ENCODE measurements at places on chromosomes 11 and 22. TPM values are rescaled to one million over a fixed set of nuclear protein-coding genes. Genes with fewer than 3 reads are reported as not detected.

DNA sequence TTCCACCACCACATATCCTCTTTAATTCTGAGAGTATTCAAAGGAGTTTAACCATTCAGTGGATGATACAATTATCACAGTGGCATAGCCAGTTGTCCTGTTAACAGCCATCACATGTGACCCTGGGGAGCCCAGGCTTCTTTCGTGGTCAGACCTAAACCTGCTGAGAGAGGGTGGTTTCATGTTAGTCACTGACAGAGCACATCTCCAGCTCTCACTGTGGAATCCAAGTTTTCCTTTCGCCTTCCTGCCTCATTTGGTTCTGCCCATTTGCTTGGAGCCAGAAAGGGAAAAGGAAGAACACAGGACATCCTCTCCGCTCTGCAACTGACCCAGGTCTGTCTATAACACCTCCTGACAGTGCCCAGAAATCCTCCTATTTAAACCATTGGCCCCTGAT lies 60.4 kb downstream of the MCHR1 start:
- H3K36me3 ChIP-seq: no peaks in the 10 kb centered on the region
- H3K27ac ChIP-seq: no peak overlapping the region
- no peak for DNase-seq
- H3K4me3 ChIP-seq: no peak overlapping the region
- peaks cover 5% of the 10 kb centered on the region for H3K4me1 ChIP-seq

DNA sequence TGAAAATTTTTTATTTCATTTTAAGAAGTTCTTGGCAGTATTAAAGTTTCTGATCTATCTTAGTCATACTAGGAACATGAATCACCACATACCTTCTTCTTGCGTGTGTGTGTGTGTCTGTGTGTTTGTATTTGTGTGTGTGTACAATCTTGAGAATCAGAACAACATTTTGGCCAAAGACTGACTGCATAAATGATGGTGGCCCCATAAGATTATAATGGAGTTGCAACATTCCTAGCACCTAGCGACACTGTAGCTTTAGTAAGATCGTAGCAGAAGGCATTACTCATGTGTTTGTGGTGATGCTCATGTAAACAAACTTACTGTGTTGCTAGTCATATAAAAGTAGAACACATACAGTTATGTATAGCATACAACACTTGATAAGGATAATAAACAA lies 205.4 kb downstream of the FAM76B start:
- H3K4me1 ChIP-seq: peaks cover 2% of the 10 kb centered on the region
- DNase-seq: no peak
- no peak overlapping the region for H3K4me3 ChIP-seq

- H3K4me1 ChIP-seq: peaks cover 18% of the 10 kb centered on the region
- H3K27me3 ChIP-seq: no peaks in the 10 kb centered on the region
- peaks cover 12% of the 10 kb centered on the region for H3K36me3 ChIP-seq
- no peak overlapping the region for H3K4me3 ChIP-seq
- no peak overlapping the region for H3K27ac ChIP-seq
- DNase-seq: no peak
Measured at GRCh38 chr11:7592711-7593110, 78.9 kb downstream of the PPFIBP2 start.

DNA sequence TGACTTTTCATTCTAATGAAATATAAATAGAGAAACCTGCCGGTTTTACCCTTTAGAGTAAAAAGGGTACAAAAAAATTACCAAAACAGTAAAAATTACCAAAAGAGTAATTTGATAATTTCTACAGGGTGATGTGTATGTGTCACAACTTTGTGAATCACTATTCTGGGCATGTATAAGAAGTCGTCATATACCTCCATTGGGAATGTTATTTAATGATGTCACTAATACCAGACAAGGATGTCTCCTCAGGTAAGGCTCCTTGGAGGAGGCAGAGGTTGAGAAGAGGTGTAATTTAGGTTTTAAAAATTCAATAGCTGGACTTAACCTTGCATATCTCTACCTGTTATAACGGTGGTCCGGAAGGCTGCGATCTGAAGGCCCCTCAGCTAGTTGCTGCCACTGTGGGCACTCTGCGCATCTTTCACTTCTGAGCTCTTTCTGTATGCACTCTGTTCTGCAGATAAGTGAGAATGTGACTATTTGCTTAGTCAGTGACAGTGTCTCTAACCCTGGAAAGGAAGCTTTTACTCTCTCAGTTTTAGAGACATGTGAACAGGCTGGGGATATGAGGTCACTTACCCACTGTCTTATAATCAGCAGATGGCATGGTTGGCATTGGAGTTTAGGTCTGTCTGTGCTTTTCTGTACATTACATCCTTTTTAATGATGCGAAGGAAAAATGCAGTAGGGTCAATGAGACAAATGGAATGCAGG lies 987 bp upstream of the NCR3LG1 start:
- H3K36me3 ChIP-seq: peaks cover 7% of the 10 kb centered on the region
- DNase-seq: no peak
- peak overlapping the region; percentile 69 for H3K4me3 ChIP-seq
- peaks cover 31% of the 10 kb centered on the region for H3K4me1 ChIP-seq
- peaks cover 31% of the 10 kb centered on the region for H3K27me3 ChIP-seq

DNA sequence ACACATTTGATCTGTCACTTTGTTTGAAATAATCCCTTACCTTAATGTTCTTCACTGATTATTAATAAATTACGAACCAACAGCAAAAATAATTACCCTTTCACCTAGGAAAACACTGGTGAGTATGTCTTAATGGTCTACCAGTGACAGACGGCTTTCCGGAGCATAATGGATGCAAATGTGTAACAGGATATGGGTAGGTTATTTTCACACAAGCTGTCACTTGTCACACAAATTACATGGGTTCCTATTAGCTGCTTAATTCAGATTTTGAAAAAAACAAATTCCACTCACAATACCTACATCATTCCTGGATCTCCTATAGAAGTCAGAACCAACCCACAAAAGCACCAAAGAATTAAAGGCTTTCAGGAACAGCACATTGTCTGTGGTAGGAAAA lies 127.9 kb downstream of the WT1 start:
- H3K4me1 ChIP-seq: no peaks in the 10 kb centered on the region
- no peaks in the 10 kb centered on the region for H3K27me3 ChIP-seq
- H3K4me3 ChIP-seq: no peak overlapping the region
- H3K27ac ChIP-seq: no peak overlapping the region
- DNase-seq: no peak
- H3K36me3 ChIP-seq: no peaks in the 10 kb centered on the region

- H3K36me3 ChIP-seq: no peaks in the 10 kb centered on the region
- H3K4me1 ChIP-seq: no peaks in the 10 kb centered on the region
- no peaks in the 10 kb centered on the region for H3K27me3 ChIP-seq
- no peak for DNase-seq
Measured at GRCh38 chr11:9823439-9823838, 159.6 kb downstream of the SWAP70 start.

DNA sequence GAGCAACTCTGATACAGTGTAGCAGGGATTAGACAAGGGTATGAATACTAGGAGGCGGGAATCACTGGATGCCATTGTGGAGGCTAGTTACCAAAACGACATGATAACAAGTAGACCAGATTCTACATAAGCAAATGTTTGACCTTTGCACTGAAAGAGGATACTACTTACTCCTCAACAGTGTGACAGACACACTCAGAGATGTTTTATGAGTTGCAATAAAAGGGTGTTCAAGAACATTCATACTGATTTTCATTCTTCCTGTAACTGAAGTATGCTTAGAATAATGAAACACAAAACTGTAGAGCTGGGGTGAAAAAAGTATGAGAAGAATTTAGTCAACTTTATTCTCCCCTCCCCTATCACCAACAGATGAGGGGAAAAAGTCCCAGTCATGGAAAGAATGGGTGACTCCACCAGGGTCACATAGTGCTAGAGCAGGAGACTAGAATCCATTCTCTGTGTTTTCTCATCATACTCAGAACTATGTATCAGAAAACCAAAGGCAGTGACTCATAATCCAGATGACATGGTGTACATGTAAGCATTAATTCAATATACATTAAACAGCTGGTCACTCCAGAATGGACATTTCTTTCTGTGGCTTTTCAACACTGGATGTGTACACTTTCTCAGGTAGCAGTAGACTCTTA lies 32.8 kb downstream of the ARHGAP20 start:
- H3K4me1 ChIP-seq: no peaks in the 10 kb centered on the region
- no peak for DNase-seq
- H3K27me3 ChIP-seq: peaks cover 7% of the 10 kb centered on the region
- no peak overlapping the region for H3K27ac ChIP-seq
- H3K4me3 ChIP-seq: no peak overlapping the region
- no peaks in the 10 kb centered on the region for H3K36me3 ChIP-seq

- peak overlapping the region; percentile 43 for H3K27ac ChIP-seq
- peak overlapping the region; percentile 83 for H3K4me3 ChIP-seq
- H3K36me3 ChIP-seq: peaks cover 4% of the 10 kb centered on the region
- H3K4me1 ChIP-seq: peaks cover 31% of the 10 kb centered on the region
Measured at GRCh38 chr11:118530180-118530682, 761 bp upstream of the TMEM25 start.

GRCh38 chr11:12249590-12250260 lies 127.6 kb upstream of the PARVA start:
- H3K27ac ChIP-seq: no peak overlapping the region
- no peaks in the 10 kb centered on the region for H3K27me3 ChIP-seq
- H3K36me3 ChIP-seq: peaks cover 2% of the 10 kb centered on the region
- DNase-seq: no peak
- no peak overlapping the region for H3K4me3 ChIP-seq

- H3K27ac ChIP-seq: no peak overlapping the region
- no peaks in the 10 kb centered on the region for H3K4me1 ChIP-seq
- peaks cover 11% of the 10 kb centered on the region for H3K27me3 ChIP-seq
- DNase-seq: no peak
- H3K36me3 ChIP-seq: no peaks in the 10 kb centered on the region
- H3K4me3 ChIP-seq: no peak overlapping the region
Measured at GRCh38 chr11:86869531-86869930, 69.2 kb downstream of the PRSS23 start.

- no peak overlapping the region for H3K27ac ChIP-seq
- H3K36me3 ChIP-seq: peaks cover 3% of the 10 kb centered on the region
- H3K4me3 ChIP-seq: no peak overlapping the region
- H3K27me3 ChIP-seq: peaks cover 3% of the 10 kb centered on the region
Measured at GRCh38 chr22:45428391-45429385, 15.2 kb downstream of the RIBC2 start.

DNA sequence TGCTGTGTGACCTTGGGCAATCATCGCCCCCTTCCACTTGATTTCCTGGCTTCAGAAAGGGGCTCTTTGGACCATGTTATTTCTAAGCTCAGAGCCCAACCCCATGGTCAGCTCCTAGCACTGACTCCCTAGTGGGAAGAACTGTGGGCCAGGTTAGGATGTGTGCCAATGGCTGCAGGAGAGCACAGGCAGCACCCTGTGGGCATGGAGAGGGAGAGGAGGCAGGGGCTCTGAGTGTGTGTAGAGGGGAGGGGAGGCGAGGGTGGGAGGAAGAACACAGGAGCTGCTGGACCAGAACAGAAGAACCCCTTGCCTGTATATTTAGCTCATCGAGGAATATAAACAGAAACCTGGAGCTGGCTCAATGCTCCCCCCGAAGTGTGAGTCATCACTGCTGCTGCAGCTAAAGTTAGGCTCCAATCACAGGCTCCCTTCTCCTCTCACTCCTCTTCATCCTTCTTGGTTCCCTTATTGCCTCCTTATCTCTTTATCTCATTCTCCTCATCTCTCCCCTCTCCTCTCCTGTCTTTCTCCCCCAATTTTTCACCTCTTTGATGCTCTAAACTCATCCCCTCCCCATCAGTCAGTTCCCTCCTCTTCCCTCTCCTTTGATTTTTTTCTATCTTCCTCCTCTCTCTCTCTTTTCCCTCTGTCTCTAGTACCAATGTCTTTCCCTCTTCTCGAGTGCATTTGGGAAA lies 14.5 kb upstream of the RPS19BP1 start:
- H3K4me3 ChIP-seq: no peak overlapping the region
- H3K4me1 ChIP-seq: peaks cover 18% of the 10 kb centered on the region
- no peak overlapping the region for H3K27ac ChIP-seq
- peaks cover 40% of the 10 kb centered on the region for H3K27me3 ChIP-seq
- no peak for DNase-seq
- no peaks in the 10 kb centered on the region for H3K36me3 ChIP-seq

DNA sequence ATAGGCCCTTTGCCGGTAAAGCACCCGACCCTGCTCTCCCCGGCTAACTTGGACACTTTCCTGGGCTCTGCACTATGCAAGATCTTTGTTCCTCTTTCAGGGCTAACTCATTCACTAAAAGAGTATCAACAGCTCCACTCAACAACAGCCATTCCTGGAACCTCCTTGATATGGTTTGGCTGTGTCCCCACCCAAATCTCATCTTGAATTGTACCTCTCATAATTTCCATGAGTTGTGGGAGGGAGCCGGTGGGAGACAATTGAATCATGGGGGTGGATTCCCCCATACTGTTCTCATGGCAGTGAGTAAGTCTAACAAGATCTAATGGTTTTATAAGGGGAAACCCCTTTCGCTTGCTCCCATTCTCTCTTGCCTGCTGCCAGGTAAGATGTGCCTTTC lies 330.0 kb downstream of the TENM4 start:
- no peaks in the 10 kb centered on the region for H3K36me3 ChIP-seq
- no peak overlapping the region for H3K4me3 ChIP-seq
- no peak for DNase-seq
- H3K27ac ChIP-seq: no peak overlapping the region
- H3K4me1 ChIP-seq: no peaks in the 10 kb centered on the region

DNA sequence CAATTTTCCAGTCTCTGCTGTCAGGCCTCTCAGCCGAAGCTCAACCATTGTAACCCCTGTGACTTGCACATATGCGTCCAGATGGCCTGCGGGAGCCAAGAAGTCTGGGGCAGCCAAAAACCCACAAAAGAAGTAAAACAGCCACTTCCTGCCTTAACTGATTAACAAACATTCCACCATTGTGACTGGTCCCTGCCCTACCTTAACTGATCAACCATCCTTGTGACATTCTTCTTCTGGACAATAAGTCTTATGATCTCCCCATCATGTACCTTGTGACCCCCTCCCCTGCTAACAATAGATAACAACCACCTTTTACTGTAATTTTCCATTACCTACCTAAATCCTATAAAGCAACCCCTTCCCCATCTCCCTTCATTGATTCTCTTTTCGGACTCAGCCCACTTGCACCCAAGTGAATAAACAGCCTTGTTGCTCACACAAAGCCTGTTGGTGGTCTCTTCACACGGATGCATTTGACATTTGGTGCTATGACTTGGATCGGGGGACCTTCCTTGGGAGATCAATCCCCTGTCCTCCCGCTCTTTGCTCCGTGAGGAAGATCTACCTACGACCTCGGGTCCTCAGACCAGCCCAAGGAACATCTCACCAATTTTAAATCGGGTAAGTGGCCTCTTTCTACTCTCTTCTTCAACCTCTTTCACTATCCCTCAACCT lies 1.3 kb upstream of the NDUFC2 start:
- no peak for DNase-seq
- peaks cover 18% of the 10 kb centered on the region for H3K36me3 ChIP-seq
- peaks cover 47% of the 10 kb centered on the region for H3K4me1 ChIP-seq
- peak overlapping the region; percentile 23 for H3K4me3 ChIP-seq
- no peaks in the 10 kb centered on the region for H3K27me3 ChIP-seq

GRCh38 chr11:9868641-9869040 lies 204.8 kb downstream of the SWAP70 start:
- H3K4me3 ChIP-seq: no peak overlapping the region
- no peak overlapping the region for H3K27ac ChIP-seq
- no peaks in the 10 kb centered on the region for H3K36me3 ChIP-seq
- H3K4me1 ChIP-seq: no peaks in the 10 kb centered on the region

- DNase-seq: no peak
- no peaks in the 10 kb centered on the region for H3K4me1 ChIP-seq
- no peaks in the 10 kb centered on the region for H3K36me3 ChIP-seq
- peaks cover 16% of the 10 kb centered on the region for H3K27me3 ChIP-seq
- H3K4me3 ChIP-seq: no peak overlapping the region
Measured at GRCh38 chr11:113568566-113568965, 93.4 kb upstream of the DRD2 start.

C22orf31 gene
- total RNA-seq: not detected

LZTR1 gene
- total RNA-seq: 62.0 TPM

FOSL1 gene
- 2.0 TPM for total RNA-seq

GLB1L3 gene
- 6.8 TPM for total RNA-seq

NLRP14 gene
- total RNA-seq: not detected

FOXRED1 gene
- 43.4 TPM for total RNA-seq

RASSF10 gene
- total RNA-seq: not detected

ST13 gene
- total RNA-seq: 180 TPM
